ENCODE measurements at places on chromosomes 2 and 18.
A peak's percentile ranks its signal among the peaks of the same experiment; 100 is the strongest.

GRCh38 chr2:134718817-134719814, at the start of gene TMEM163:
TSS of gene TMEM163 (minus strand) at chr2:134719000.
- DNase-seq = peak; percentile 62

DNA sequence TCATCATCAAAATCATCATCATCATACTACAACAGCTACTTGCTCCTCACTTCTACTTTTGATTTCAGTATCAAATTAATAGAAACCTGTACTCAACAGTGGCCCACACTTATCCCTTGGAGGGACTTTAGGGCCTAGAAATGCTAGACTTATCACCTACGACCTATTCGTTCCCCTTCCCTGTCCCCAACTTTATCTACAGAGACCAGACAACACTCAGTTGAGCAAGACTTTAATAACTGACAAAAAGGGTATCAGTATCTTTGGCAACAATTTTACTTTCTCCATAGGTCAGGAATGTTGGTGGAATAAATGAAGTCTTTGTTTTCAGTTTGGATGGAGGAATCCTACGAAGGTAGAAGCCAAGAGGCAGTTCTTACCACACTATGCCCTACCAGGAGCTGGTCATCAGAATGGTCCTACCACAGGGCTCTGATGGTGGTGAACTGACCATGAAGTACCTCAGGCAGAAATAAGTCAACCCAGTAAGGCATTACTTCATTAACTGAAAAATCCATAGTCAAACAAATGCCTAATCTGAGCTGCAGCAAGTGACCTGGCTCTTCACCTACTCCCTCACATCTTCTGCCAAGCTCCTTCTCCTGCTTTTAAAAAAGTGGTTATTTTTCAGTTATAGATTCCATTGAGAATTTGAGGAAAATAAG, 26.6 kb downstream of the MBD2 start:
- no peak for DNase-seq

DNA sequence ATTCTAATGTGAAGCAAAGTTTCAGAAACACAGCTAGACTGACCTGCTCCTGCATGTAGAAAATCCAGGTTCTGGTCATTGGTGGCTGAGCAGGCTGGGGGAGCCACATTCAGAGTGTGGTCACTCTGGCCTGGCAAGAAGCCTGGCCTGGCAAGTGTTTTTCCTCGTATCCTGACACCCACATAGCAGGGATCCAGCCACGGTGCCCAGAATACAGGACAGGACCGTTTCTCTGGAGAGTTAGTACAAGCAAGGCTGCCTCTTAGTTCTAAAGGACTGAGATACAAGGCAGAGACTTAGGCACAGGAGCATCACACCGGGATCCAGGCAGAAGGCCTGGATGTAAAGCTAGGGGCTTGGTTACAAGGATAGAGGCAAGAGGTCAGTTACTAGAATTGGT, 4.8 kb upstream of the LAMA1 start:
- DNase-seq = no peak

DNA sequence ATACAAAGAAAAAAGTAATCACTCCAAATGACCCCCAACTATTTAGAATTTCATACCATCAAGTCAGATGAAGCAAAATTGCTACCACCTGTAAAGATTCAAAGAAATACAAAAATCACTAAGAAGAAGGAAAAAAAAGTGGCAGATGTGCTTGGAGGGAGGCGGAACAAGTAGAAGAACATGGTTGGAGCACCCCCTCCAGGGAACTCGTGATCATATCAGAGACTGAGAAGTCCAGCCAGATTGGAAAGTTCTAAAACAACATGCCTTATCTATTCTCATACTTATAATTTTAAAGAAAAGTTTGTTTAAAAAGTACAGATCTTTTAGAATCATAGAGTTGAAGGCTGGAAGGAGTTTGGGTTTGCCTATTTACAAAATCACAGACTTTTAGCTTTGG, 113.4 kb upstream of the CYP26B1 start:
- DNase-seq = no peak

GRCh38 chr2:121359716-121360565, 74.9 kb upstream of the TFCP2L1 start:
- no peak for DNase-seq

- peak; percentile 24 for DNase-seq
These were observed 54.8 kb downstream of the RAPGEF4 start for GRCh38 chr2:172790404-172790803.

- DNase-seq = no peak
These were observed 174.8 kb downstream of the ANKRD44 start for GRCh38 chr2:197135806-197136205.

DNA sequence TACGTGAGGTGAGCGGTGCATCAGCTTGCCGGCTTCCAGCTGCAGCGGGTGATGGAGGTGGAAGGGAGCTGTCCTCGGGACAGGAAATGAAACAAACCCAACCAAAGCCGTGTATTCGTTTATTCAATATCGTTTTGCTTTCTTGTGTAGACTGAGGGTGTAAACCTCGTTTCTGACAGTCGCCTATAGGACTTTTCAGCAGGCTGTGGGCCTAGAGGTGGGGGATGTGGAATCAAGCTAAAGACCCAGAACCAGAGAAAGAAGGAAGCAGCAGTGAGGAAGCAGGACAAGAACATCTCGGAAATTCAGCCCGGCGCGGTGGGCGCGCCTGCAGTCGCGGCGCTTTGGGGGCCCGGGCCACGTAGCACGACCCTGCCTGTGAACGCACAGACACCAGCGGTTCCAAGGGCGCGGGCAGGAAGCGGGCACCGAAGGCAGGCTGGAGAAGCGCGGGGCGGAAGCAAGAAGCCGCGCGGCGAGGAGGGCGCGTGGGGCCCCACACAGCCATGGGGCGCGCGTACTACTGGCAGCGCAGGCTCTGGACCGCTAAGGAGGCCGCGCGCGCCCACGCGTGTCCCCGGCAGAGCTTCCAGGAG, 755 bp upstream of the ATP9B start:
- DNase-seq = no peak

DNA sequence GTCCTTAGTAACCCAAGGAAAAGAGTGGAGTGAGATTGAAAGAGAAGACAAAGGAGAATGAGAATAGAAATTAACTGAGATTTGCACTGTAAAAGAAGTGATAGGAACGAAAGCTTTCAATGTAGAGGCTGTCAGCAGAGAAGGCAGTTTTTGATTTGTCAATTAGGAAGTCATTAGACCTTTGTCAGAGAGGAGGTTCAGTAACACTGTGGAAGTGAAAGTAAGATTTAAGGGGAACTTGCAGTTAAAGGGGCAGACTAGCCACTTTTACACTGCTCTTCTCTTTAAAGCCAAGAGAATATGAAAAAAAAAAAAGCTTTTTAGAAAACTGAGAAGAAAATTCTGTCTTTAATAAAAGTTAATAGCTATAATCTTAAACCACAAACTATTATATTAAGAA, 11.5 kb upstream of the KYNU start:
- DNase-seq = no peak

- no peak for DNase-seq
These were observed 118.3 kb upstream of the NDUFV2 start for GRCh38 chr18:8984131-8984721.

DNA sequence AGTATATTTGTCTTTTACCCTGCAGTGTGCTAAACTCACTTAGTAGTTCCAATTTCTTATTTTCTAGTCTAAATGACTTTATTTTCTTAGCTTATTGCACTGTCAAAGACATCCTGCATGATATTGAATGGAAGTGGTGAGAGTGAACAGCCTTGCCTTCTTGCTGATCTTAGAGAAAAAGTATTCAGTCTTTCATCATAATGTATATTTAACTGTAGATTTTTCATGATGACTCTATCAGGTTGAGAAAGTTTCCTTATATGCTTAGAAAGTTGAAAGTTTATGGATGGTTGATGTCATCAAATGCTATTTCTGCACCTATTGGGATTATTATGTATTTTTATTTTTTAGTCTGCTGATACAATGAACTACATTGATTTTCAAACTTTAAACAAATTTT, 21.3 kb upstream of the COL3A1 start:
- DNase-seq = no peak

DNA sequence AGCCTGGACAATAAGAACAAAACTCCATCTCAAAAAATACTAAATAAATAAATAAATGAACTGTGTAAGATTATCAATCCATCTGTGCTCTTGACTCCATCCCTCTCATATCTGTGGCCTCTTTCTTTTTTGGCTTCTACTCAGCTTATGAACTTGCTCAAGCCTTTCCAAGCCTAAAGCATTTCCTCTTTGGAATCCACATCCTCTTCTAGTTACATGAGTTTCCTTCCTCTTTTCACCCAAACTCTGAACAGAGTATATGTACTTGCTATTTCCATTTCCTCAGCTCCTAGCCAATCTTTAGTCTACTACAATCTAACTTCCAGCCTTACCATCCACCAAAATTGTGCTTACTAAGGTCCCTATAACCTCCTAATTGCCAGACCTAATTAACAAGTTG, 2.5 kb upstream of the DNAJC10 start:
- no peak for DNase-seq

- DNase-seq = no peak
These were observed 63.8 kb downstream of the GREB1 start for GRCh38 chr2:11597538-11598225.

GRCh38 chr2:162175714-162176113, 23.7 kb upstream of the GCG start:
- DNase-seq = no peak

DNA sequence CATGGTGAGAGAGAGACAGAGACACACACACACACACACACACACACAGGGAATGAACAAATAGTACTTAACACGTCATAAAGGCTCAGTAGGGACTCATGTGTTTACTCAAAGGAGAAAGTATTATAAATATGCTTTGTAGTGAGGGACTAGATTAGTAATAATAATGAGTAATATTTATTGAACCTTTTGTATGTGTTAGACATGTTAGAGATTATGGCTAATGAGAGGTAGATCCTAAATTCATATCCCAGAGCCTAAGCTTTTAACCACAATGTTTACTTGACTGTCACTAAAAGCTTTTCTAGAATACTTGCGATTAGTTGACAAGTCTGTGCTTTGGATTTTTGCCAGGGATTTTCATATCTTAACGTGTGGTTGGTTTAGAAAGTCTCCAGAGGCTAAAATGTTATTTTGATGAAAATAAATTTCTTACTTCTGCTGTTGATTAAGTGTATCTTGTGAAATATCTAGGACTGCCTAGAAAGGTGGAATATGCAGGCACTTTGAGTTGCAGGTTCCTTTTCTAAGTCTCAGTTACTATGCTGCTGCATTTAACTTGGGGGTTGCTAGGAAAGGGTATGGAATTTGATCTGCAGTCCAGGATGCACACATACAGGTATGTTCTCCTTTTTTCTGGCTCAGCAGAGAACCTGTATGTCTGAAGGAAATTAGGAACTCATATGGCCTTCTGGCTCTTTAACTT, 64.5 kb downstream of the UBR3 start:
- DNase-seq = no peak

GRCh38 chr18:78459668-78460067, 520.0 kb upstream of the SALL3 start:
- DNase-seq = no peak

DNA sequence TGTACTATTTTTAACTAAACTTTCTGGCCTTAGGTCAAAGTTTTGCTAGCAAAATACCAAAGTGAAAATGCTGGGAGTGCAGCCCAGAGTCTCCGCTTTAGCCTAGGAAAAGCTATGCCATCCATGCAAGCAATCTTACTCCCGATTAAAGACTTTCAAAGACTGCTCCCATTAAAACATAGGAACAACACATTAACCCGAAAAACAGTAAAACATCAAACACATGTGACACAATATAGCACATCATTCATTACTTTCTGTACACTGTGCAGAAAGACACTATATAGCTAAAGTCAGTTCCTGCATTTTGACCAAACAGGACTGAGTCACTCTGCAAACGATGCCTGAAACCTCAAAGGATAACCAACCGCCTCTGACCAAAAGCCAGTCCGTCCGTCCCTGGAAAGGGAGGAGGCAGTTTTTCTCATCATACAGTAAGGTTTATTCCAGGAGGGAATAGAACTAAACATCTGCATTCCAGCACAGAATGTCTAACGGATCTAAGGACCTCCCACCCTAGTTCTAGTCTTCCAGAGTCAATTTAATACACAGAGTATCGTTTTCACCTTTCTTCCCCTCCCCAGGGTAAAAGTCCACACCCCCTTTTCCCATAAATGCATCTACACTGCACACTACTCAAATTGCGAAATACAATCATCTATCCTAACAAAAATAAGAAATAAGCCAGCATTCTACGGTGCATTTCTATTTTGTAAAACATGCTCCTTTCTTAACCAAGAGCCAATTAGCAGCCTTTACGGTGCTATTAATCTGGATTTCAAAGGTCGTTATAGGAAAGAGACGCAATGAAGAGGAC, 1.7 kb downstream of the ROCK2 start:
- peak; percentile 28 for DNase-seq

GRCh38 chr2:217755027-217755745, 247.6 kb downstream of the TNS1 start:
- no peak for DNase-seq

- DNase-seq = no peak
These were observed 4.1 kb downstream of the HS6ST1 start for GRCh38 chr2:128314348-128315121.

DNA sequence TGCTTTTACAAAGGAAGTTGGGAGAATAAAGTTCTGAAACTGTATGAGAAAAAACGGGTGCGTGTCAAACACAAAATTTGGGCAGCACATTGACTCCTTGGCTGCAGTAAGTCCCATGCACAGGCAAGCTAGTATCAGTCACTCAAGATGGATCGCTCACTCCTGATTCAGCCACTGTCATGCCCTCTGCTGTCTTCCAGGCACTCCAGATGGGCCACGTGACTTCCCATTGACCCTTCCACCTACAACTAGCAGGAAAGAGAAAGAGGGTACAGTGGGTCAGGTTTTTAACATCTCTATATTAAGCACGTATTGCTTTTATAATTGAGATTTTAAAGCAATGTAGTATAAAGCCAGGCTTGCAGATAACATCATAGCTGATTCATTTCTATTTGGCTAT, 8.6 kb downstream of the ARHGEF33 start:
- no peak for DNase-seq

DNA sequence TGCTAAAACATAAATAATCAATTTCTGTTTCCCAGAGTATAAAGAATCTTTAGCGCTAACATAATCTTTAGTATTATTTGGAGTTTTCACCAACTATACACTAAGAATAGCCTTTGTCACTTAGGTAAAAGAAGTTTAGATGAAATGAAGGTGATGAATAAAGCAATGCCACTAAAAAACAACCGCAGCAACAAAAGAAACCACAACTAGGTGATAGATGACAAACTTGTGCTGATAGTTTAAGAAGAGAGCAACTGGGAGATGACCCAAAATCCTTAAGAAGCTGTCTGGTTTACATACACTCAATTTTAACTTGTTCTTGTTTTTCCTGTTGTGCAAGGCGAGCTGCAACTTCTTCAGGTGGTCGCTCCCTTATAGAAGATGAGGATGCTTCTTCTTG, 24.8 kb downstream of the IMMT start:
- DNase-seq = no peak

DNA sequence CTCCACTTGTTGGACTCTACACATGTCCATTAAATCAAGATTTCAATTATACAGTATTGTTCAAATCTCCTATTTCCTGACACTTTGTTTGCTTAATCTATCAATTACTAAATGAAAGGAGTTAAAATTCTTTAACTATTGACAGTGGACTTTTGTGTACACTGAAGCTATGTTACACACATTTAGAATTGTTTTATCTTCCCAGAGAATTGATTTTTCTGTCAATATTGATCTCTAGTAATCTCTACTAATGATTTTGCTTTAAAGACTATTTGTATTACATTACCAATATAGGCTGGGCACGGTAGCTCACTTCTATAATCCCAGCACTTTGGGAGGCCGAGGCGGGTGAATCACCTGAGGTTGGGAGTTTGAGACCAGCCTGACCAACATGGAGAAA, 215.7 kb downstream of the WDPCP start:
- DNase-seq = no peak

- no peak for DNase-seq
These were observed 26.5 kb downstream of the STEAP3 start for GRCh38 chr2:119249855-119250717.

GRCh38 chr2:26298638-26299393, 47.1 kb upstream of the SELENOI start:
- no peak for DNase-seq
